ENCODE measurements at places on chromosomes 4 and X. TPM values are rescaled to one million over a fixed set of nuclear protein-coding genes. Genes with fewer than 3 reads are reported as not detected.

- no peak for DNase-seq
Measured at GRCh38 chr4:144906181-144906925, 191.6 kb downstream of the ANAPC10 start.

GRCh38 chr4:159516556-159517140 is 413.8 kb downstream of the RAPGEF2 start:
- DNase-seq, result no peak

GRCh38 chr4:144666539-144667175 is 20.7 kb downstream of the HHIP start:
- no peak for DNase-seq

- no peak for DNase-seq
Measured at GRCh38 chr4:99763635-99764101, 53.0 kb upstream of the DAPP1 start.

GRCh38 chr4:142191901-142192300 is 555.5 kb downstream of the IL15 start:
- no peak for DNase-seq

PAGE2 gene
- not detected for polyA plus RNA-seq

TRAM1L1 gene
- polyA plus RNA-seq, result not detected

DNA sequence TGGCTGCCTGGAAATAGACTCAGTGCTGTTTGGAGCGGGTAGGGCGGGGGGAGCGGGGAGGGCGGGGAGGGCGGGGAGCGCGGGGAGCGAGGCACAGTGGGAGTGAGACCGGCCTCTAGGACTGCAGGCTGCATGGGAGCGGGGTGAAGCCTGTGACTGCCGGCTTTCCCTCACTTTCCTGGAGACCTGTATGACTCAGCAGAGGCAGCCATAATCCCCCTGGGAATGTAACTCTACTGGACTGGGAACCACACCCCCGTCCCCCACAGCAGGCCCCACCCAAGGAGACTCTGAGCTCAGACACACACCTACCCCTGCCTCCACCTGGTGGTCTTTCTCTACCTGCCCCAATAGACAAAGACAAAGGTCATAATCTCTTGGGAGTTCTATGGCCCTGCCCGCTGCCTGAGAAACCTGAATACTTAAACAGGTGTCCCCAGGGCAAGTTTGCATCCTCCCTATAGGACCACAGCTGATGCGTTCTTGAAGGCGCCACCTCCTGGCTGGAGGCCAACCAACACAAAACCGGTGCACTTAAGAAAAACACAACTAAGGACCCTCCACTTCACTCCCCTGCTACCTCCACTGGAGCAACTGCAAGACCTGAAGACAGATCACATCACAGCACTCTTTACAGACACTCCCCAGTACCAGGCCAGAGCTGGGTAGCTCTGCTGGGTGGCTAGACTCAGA is 18.0 kb downstream of the HDAC8 start:
- no peak for DNase-seq

PDGFRA gene
- 8.7 TPM for polyA plus RNA-seq
